Amniotic stem cell (primary cell): ENCODE measurements at places on chromosomes 7 and 10.

DNA sequence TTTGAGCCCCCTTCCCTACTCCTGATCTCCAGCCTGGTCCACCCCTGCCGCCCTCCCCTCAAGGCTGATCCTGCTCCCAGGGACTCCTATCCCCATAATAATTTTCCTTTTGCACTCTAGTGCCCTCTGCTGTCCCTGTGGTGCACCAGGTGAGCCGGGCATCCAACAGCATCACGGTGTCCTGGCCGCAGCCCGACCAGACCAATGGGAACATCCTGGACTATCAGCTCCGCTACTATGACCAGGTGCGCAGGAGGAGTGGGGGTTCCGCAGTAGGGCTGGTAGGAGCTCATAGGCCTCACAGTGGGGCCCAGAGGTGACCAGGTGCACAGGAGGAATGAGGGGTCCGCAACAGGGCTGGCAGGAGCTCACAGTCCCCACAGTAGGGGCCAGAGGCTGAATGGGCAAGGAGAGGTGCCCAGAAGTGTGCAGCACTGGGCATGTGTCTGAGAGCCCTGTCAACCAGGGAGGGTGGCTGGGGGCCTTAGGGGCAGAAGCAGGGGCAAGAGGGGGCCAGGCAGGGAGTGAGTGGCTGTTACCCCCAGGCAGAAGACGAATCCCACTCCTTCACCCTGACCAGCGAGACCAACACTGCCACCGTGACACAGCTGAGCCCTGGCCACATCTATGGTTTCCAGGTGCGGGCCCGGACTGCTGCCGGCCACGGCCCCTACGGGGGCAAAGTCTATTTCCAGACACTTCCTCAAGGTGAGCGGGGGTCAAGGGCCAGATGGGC is 11.7 kb downstream of the EPHB6 start:
- no peak for DNase-seq

- no peak for DNase-seq
Measured at GRCh38 chr7:51233374-51233773, 83.2 kb downstream of the COBL start.

DNA sequence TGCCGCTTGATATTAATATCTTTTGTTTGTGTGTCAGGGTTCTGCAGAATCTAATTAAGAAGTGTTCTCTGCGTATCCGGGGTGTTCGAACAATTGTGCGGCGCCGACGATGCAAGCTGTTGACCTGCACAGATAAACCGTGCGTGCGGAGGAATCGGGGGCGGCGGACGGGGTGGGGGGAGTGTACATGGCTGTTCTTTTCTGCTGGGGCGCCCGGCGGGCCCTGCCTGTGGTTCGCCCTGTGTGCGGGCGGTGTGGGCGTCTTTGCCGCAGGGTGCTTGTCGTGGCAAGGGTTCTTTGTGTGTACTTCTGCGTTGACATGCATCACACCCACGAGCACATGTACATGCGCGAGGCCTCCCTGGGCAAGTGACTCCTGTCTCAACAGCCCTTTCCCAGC is 47.9 kb downstream of the MICALL2 start:
- DNase-seq, result no peak

- DNase-seq, result no peak
Measured at GRCh38 chr10:11448190-11448544, 163.3 kb downstream of the USP6NL start.

DNA sequence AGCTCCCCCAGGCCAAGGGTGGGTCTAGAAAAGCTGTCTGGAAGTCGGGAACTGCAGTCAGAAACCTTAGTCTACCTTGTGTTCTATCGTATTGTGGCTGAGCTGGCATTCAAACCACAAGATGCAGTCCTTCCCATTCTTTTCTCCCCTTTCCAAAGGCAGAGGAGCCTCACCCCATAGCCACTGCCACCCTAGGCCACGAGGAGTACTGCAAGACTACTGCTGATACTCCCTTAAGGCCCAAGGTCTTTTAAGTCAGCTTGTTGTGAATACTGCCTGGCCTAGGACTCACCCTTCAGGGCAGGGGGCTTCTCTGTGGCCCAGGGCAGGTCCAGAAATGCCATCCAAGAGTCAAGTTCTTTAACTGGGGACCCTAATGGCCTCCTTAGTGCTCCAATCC is 214.5 kb upstream of the CNTNAP2 start:
- no peak for DNase-seq

DNA sequence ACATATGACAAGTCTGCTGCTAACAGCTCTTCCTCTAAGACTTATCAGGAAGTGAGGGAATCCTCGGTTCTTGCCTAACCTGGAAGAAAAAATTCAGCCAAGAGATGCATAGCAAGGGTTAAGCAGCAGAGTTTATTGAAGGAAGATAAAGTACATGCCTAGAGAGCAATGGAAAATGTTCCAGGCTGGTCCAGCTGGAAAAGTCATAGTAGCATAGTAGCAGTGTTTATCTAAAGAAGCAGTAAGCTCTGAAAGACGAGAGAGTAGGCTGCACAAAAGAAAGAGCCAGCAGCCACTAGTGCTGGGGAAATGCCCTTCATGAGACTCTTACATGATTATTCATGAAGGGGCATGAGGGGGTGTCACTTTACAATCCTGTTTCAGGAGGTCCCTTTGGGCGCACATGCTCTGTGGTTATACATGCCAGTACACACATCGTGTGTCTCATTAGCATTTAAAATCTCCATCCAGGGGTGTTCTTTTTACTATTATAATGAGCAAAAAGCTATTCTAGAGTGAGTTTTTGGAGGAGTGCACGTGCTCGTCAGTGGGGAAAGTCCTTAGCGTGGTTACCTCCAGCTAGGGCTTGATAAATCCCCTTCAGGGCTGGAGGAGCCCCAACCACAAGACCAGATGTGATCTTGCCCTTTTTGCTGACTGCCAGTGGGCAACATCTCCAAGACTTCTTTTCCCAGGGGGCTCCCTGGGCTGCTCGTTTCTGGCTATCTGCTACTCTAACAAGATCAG is 716.1 kb downstream of the PARD3 start:
- no peak for DNase-seq

- DNase-seq, result no peak
Measured at GRCh38 chr10:126259760-126260479, 128.4 kb downstream of the ADAM12 start.

GRCh38 chr10:112269266-112269665 is 13.9 kb upstream of the TECTB start:
- DNase-seq, result no peak

DNA sequence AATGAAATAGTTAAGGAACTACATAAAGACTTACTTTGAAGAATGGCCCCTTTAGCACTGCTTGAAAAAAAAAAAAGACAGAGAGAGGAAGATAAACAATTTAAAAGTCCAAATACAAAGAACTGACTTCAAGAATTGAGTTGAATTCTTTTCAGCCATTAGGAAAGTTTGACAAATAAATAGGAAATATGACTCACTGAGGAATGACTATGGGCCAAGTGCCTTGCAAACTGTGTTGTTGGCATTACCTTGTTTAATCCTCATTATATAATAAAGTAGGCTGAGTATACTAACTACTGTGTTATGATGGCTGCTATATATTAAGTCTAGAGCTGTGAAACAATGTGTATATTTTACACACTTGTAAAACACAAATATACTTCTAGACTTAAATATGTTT is 151.1 kb downstream of the ELMO1 start:
- no peak for DNase-seq

DNA sequence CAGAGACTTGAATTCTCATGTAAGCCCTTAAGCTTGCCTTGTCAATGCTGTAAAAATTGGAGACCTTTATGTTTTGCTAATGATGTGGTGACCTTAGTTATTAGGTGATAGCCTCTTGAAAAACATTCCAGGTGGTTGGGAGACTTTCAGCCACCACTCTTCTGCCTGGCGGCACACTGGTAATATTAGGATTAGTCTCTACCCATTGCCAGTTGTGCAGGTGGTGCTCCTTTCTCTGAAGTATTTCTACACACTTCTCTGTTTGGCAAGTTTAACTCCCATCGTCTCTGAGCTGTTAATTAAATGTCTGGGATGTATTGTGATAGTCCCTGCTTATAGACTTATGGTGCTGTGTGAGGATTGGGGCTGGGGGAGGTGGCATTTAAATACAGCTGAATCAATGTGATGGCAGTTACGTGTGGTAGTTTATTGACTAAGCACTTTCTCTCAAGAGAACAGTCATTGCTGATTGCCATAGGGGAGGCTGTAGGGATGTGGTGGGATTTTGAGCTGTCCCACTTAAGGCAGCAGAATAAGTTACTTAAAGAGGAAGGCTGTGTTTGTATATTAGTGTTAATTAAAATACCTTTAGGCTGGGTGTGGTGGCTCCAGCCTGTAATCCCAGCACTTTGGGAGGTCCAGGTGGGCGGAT is 61.7 kb downstream of the DAGLB start:
- DNase-seq, result no peak

- no peak for DNase-seq
Measured at GRCh38 chr10:99941942-99942820, 67.6 kb downstream of the DNMBP start.

DNA sequence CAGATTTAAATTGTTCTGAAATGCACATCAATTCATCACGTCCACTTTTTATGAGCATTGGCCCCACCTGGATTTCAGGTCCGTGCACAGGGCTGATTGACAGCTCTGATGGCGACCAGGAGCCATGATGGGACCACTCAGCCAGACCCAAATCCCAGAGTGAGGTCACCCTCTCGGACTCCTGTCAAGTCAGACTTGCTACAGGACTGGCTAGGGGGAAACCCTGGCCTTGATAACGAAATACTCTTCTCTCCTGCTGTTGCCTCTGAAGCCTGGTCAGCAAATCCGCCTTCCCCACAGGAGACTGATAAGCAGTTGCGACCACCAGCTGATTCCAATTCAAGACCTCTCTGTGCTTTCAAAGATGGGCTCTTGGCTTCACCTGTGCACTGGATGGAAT is 76.4 kb downstream of the CARD11 start:
- DNase-seq, result no peak

DNA sequence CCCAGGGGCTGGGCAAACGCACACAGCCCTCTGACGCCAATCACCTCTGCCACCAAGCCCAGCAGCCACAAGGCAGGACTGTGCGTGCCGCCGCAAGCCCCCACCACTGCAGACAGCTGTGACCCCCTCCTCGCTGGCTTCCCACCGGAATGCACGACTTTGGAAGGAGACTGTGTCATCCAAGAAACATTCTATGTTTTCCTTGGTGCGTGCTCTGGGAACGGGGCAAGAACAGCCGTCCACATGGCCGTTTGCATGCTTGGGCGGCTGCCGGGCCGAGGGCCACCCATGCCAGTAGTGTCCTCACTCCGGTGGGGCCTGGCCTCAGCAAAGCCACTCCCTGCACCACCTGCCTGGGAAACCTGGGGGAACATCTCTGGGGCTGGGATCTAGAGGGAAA is 17.6 kb upstream of the ELN start:
- DNase-seq, result no peak
